ENCODE measurements at places on chromosomes 13 and 19.

DNA sequence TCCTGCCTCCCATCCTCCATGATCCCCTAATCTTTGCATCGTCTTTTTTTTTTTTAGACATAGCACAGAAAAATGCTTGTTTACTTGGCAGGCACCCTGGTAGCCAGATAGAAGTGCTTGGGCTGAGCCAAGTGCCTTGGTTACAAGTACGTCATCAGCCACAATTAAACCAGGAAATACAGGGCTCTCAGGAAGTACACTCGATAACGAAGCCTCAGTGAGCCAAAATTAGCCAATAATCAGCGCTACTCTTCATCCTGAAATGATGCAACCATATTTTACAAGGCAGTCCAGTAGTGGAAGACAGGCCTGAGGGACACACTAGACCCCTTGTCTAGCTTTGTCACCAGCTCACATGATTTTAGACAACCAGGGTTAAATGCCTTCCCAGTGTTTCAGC lies 194.0 kb upstream of the NBEA start:
- DNase-seq = no peak

GRCh38 chr19:33325920-33326319 lies 23.6 kb upstream of the CEBPA start:
- DNase-seq = no peak

GRCh38 chr19:16117594-16118033 lies 5.9 kb downstream of the RAB8A start:
- DNase-seq = no peak

- no peak for DNase-seq
Measured at GRCh38 chr13:90415902-90416301, 931.6 kb upstream of the MIR17HG start.

- no peak for DNase-seq
Measured at GRCh38 chr19:58550362-58551122, 4.4 kb downstream of the CHMP2A start.

- DNase-seq = no peak
Measured at GRCh38 chr13:97979051-97979450, 25.6 kb downstream of the IPO5 start.

GRCh38 chr13:30880856-30881155 lies 25.3 kb upstream of the MEDAG start:
- no peak for DNase-seq

DNA sequence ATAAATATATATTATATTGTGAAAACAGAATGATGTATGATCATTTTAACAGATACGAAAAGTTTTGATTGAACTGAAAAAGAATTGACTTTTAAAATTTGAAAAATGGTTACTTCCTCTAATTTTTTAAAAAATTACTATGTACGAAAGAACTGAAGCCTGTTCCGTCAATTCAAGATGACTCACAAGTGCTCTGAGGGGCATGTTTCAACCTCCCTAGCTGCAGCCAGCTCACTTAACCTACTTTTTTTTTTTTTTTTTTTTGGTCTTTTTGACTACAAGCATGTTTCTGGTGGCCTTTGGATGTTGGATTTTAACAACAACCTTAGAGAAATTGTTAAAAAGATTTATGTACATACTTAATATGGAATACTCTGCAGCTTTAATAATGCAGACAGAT lies 1139.3 kb downstream of the DIAPH3 start:
- no peak for DNase-seq

GRCh38 chr13:110436276-110436675 lies 125.2 kb downstream of the RAB20 start:
- no peak for DNase-seq

DNA sequence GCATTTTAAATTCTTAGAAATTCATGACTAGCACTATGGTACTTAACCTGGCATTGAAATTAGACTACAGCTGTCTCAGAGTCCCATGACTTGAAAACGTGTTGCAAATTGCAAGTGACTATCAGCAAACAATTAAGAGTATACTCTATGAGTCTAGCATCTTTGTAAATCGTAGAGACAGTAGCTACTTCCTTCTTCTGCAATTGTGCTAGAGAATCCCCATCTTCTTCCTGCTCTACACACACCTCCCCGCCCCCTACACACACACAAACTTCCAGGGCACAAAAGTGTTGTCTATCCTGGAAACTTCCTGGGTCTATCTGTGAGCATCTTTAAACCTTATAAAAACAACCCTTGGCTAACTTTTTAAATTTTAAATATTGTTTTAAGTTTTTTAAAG lies 35.2 kb upstream of the MIR17HG start:
- no peak for DNase-seq

- DNase-seq = no peak
Measured at GRCh38 chr19:29385191-29385795, 140.5 kb upstream of the VSTM2B start.

DNA sequence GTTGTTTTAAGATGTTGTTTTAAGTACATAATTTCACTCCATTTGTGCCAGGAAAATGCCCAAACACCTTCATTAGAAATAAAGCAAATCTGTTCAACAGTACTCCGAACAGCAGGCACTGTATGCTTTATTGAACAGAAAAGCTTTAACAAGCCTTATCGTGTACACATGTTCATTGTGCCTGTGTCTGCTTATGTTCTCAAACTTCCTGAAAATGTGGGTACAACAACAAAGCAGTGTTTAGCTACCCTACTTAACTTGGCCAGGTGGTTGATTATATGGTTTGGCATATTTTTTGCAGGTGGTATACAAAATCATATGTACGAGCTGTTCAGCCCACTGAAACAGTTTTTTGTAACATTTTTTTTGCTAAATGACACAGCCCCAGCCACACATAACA lies 718.0 kb downstream of the DACH1 start:
- peak; percentile 7 for DNase-seq

- DNase-seq = no peak
Measured at GRCh38 chr13:75411924-75412537, 69.9 kb downstream of the TBC1D4 start.

DNA sequence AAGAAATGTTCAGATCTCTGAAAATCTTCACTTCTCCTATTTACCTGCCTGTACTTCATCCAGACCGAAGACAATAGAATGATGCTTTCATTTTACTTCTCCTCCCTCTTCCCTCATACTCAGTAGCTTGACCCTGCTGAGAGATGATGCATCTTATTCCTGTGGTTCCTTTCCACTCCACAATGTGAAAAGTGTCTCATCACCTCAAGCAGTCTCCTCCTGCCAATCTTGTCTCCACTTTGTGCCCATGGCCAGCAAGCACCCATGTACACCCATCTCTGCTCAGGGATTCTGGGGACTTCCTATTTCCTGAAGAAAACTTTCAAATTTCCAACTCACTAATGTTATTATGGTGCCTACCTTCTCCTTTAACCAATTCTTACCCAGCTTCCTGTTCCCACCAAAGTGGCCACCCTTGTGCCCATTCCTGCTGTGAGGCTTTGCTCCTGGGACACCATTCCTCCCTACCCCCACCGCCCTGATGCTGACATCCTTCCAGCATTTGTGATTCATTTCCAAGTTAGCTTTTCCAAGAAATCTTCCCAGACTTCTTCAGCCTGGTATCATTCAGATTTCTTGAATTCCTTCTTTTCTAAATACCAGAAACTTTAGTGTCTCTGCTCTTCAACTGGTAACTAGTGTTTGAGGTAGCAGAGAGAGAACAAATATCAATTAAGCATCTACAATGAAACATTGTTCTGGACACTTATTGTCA lies 212.5 kb downstream of the POSTN start:
- DNase-seq = no peak

GRCh38 chr13:72255908-72256307 lies 388.9 kb upstream of the DACH1 start:
- DNase-seq = peak; percentile 12

GRCh38 chr19:49216071-49216470 lies 58.5 kb downstream of the TRPM4 start:
- no peak for DNase-seq

DNA sequence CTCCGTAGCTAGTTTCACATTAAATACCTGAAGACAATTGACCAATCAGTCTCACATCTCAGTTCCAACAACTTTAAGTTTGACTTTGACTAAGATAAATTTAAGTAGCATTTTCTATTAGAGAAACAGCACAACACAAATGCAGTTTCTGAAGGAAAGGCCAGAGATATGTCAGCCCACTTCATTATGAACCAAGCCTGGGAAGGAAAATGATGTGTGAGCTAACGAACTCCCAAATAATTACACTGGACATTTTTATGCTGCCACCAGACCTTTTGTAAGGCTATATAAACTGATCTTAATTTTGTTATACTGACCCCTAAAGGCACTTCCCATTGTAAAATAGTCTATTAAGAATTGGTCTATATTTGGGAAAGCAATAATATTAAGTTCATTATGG lies 57.9 kb upstream of the DACH1 start:
- DNase-seq = no peak

DNA sequence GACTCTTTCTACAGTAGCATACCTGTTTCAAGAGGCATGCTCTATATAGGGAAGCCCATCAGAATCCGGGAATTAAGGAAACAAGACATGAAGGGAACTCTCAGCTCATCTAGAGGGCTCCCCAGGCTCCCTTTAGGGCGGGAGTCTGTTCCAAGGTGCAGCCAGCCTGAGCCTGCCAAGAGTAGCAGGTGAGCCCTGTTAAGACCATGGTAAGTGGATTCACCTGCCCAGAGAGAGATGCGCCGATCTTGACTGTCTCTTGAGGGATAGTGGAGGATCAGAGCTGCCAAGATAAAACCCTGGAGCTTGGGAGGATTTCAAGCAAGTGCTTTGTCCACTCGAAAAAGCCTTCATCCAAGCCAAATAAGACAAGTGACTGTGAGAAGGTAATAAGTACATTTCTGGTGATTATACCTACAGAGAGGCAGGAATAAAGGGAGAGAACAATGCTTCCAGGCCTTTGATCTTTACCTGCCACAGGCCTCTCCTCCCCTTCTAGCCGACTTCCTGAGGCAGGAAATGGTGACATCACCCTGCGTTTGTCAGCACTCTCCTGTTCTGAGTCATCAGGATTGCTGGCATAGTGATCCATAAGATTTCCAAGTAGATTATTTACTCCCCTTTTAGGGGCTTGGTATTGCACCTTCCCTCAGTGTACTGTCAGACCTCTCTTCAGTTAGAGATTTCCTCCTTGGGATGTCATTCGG lies 31.5 kb downstream of the KLF5 start:
- no peak for DNase-seq

- no peak for DNase-seq
Measured at GRCh38 chr19:18594096-18594823, 5.7 kb downstream of the REX1BD start.

DNA sequence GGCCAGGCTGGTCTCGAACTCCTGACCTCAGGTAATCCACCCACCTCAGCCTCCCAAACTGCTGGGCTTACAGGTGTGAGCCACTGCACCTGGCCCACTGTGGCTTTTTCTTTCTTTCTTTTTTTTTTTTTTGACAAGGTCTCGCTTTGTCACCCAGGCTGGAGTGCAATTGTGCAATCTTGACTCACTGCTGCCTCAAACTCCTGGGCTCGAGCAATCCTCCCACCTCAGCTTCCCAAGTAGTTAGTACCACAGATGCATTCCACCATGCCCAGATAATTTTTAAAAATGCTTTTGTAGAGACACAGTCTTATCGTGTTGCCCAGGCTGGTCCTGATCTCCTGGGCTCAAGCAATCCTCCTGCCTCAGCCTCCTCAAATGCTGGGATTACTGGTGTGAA lies 12.1 kb upstream of the FCGBP start:
- DNase-seq = no peak

DNA sequence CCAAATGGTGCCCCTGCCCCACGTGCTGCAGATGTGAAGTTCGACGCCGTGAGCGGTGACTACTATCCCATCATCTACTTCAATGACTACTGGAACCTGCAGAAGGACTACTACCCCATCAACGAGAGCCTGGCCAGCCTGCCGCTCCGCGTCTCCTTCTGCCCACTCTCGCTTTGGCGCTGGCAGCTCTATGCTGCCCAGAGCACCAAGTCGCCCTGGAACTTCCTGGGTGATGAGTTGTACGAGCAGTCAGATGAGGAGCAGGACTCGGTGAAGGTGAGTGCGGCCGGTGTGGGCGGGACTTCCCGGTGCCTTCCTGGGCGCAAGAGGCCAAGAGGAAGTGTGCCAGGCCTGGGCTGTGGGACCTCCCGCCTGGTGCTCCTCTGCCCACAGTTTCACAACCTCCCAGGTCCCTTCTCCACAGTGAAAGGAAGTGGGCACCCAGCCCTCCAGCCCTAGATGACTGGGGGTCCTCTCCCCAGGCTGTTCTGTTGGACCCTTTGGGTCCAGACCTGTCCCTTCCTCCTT lies 14.1 kb upstream of the RELB start:
- DNase-seq = no peak

DNA sequence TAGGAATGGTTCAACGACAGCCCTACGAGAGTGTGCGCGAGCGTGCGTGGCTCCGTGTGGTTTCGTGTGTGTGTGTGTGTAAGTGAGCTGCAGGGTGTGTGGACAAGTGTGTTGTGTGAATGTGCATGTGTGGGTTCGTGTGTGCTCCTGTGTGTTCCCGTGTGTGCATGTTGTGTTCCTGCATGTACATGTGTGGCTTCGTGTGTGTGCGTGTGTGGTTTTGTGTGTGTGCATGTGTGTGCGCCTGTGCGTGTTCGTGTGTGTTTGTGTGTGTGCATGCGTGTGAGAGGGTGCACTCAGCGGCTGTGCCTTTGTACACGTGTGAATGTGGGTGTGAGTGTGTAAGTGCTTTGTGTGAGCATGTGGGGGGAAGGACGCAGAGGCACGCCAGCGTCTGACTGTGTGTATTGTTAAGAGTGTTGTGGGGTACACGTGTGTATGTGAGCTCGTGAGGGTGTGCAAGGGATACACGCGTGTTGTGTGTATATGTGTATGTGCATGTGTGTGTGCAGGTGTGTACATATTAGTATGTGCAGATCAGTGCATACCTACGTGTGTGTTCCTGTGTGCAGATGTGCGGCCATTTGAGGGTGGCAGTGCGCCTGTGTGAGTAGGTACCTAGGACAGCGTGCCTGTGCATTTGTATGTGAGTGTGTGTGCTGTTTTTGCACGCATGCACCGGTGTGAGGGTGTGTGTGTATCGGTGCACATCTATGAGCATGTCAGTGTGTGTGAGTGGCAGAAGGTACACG lies 24.3 kb upstream of the ONECUT3 start:
- no peak for DNase-seq

- DNase-seq = no peak
Measured at GRCh38 chr19:1646659-1647453, 5.6 kb downstream of the TCF3 start.

DNA sequence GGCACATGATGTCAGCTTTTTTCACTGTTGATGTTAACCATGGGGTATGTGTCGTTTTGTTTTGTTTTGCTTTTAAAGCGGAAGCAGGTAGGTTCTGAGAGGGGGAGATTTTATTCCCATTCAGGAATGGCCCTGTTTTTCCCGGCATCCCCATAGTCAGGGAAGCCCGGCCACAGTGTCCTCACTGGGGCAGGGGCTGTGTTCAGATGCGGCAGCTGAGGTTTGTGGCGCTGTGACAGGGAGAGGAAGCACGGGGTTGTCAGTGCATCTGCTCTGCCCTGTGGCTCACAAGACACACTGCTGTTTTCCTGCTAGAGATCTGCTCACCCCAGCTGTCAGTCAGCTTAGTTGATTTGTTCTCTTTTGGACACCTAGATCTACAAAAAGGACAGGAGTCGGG lies 27.6 kb downstream of the ANKRD27 start:
- DNase-seq = no peak

All from DMS 273 treated with DMSO at 0.1 percent for 48 hours (cell line).